Stimulated activated naive CD8-positive, alpha-beta T cell treated with anti-CD3 and anti-CD28 coated beads, Interleukin-15, Interleukin-2, amounts not matched to agents 100 U/mL and 50 U/mL, for 24 hours (primary cell): ENCODE measurements at places on chromosomes 6 and 20.

- DNase-seq: no peak
Observed at GRCh38 chr20:31664696-31665354, 27.1 kb downstream of the COX4I2 start.

DNA sequence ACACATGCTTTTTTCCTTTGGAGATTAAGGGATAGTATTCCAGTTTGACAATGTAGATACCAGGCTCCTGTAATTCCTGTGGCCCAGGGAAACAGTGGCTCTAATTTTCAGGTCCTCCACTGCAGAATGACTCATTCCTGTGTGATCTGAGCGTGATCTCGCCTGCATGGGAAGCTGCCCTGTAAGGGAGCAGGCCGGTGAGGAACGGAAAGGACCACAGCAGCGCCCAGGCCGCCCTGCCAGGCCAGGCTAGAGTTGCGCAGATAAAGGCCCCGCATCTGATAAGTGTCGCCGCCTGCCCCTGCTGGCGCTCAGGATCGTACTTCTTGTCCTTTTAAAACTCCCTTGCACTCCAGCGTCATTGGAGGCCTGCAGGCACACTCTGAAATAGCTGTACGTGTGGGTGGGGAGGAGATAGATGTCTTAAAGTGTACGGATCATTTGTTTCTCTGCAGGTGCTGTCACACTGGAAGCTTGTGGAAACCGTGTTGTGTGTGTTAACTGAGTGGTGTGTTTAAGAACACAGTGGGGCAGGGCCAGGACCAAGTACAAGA is 60.7 kb downstream of the SYNJ2 start:
- DNase-seq: no peak

- no peak for DNase-seq
Observed at GRCh38 chr6:74277777-74278186, 581.8 kb downstream of the CD109 start.

DNA sequence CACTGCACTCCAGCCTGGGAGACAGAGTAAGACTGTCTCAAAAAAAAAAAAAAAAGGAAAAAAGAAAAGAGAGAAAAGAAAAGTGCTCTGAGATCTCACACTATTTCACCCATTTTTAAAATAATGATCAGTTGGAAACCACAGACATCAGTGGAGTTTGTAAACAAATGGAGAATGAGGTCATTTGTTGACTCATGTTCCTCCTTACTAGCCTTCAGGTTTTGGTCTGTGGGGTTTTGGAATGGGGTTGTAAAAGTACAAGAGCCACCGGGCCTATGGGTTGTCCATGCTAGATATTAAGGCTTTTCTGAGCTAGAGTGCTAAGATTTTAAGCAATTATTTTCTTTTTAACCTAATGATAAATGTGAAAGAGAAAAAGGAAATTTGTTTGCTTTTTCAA is 104.4 kb upstream of the PRL start:
- DNase-seq: no peak

DNA sequence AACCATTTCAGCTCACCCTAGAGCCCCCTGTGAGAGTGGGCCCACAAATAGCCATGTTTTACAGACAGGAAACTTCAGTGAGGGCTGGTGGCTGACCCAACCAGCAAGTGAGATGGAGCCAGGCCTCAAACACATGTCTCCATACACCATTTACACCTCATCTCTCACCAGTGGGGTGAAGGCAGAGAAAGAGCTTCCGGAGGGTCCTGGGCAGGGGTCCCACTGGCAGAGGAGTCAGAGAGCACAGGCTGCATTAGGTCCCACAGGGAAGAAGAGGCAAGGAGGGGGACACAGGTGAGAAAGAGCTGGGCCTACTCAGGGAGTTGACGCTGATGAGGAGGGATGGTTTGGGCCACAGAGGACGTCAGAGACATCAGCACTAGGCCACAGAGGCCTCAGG is 172.6 kb downstream of the VEGFA start:
- DNase-seq: no peak
